ENCODE measurements at places on chromosomes 6 and 20.

- no peak for DNase-seq
These were observed 568 bp downstream of the CCDC170 start for GRCh38 chr6:151494235-151494935.

GRCh38 chr20:54047720-54048119 is 22.7 kb downstream of the BCAS1 start:
- no peak for DNase-seq

- no peak for DNase-seq
These were observed 27.8 kb upstream of the CENPW start for GRCh38 chr6:126312013-126312665.

DNA sequence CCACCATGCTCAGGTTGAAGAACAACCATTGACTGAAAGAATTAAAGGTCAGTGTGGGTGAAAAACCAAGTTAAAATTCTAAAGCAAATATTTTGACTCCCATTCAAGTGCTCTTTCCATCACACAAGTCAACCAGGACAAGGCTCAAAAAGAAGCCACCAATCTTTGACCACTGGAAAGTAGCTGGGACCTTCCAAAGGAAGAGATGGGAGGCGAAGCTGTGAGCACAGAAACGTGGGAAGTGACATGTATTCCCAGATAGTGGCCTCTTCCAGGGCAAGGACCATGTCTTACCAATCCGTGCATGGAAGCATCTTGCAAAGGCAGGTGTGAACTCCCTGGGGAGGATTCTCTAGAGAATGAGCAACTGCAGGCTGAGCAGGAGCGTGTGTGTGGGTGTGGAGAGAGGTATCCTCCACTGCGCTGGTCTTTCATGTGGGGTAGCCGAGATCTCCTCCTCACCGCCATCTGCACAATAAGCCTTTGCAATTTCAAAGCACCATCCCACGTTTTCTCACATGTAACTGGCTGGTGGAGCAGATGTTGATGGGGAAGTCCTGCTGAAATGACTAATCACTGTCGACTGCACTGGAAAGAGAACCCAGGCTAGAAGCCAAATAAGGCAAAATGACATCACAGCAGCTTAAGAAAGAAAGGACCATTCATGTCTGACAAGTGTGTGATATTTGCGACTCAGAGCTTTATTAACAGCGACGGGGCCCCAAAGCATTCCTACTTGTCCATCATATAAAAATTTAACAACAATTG is 189.4 kb upstream of the RREB1 start:
- DNase-seq, result peak; percentile 46

DNA sequence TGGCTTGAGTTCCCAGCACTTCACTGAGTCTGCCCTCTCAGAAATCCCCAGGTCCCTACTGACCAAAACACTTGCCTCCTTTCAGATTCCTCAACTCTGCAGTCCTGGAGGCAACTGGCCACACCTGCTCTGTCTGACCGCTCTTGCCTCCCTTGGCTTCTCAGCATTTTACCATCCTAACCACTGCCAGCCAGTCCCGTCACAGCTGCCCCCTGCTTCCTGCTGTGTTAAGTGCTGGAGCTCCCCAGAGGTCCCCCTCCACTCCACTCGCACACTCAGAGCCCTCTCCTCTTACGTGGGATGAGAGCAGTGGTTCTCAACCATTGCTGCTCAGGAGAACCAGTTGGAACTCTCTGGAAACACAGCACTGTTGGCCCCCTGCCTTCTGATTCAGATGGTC is 20.5 kb downstream of the ADAT2 start:
- DNase-seq, result no peak

GRCh38 chr6:45297320-45297719 is 30.8 kb upstream of the RUNX2 start:
- DNase-seq, result no peak

Measured in stimulated activated CD8-positive, alpha-beta memory T cell treated with anti-CD3 and anti-CD28 coated beads, Interleukin-7, amount 100 ng/mL, for 4 hours (primary cell).